Panc1 (cell line): ENCODE measurements at places on chromosomes 4 and X. TPM values are rescaled to one million over a fixed set of nuclear protein-coding genes. Genes with fewer than 3 reads are reported as not detected.

DNA sequence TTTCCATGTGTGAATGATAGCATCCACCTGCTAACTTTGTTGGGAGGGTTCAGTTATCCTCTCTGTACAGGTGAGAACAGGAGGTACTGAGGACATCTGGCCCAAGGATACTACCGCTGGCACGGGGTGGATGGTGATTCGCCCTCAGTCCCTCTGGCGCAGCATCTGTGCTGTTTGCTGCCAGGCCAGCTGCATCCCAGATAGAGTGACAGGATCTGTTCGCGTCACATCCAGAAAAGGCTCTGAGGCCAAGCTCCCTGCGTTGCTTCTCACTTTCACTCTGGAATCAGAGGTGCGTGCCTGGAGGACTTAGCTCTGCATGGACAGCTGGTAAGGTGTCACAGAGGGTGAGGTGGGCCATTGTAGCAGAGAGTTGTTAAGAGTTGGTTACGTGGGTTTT lies 95.4 kb downstream of the TBL1X start:
- DNase-seq = no peak

DNA sequence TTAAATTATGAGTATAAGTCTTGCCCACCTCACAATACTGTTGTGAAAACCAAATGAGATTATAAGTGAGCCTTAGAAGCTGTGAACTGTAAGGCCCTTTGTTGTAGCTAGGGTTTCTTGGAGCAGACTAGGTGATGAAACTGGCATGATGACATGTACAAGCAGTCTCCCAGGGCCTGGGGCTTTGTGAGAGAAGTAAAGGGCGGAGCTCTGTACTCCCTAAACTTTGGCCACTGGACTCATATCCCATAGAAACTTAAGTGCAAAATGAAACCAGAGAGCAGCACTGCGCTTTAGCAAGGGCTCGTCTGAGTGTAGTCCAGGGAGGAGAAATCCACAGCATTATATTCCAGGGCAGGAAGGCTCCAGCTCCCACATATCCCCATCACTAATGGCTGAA lies 385.6 kb upstream of the FGF16 start:
- DNase-seq = no peak

GRCh38 chrX:65195621-65196020 lies 219.4 kb upstream of the ZC4H2 start:
- no peak for DNase-seq

DNA sequence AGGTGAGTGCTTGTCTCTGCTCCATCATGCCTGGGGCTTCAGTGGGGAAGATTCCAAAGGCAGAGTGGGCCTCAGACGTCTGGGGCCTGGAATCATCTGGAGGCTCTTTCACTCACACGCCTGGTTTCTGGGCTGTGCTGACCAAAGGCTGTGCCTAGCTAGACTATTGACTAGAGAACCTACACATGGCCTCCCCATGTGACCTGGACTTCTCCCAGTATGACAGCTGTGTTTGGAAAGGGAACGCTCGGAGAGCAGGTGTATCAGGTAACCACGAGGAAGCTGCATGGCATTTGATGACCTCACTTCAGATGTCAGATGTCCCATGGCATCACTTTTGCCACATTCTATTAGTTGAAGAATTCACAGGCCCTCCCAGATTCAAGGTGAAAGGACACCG lies 51.0 kb downstream of the ADGRL3 start:
- DNase-seq = no peak

- no peak for DNase-seq
These were observed 116.2 kb upstream of the GNPDA2 start for GRCh38 chr4:44842531-44842930.

GRCh38 chr4:10535912-10536311 lies 78.7 kb upstream of the ZNF518B start:
- no peak for DNase-seq

DNA sequence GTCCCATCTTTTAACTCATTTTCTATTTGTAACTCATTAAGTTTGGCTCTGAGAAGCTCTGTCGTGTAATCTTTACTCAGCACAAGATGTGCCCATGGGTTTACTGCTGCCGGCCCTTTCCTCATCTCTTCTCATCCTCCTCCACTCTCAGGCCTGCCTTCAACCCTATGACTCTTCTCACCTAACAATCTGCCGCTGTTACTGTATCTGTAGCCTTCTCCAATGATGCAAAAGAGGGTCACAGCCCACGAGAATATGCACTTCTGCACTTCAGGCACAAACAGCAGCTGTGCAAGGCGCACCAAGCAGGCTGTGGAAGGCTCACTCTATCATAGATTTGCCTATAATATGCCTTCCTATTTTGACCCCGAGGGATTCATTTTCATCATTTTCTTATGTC lies 546.5 kb upstream of the GALNTL6 start:
- DNase-seq = no peak

GRCh38 chr4:147891476-147892115 lies 159.7 kb downstream of the ARHGAP10 start:
- DNase-seq = no peak

Gene MAOB
- not detected for total RNA-seq

Gene GPC4
- 1.4 TPM for total RNA-seq

Gene MBTPS2
- total RNA-seq = 13.5 TPM

Gene PCDH7
- total RNA-seq = 31.6 TPM

Gene MAGEB1
- total RNA-seq = not detected

Gene TENM3
- total RNA-seq = 0.95 TPM
